Femur (tissue), 1 donor: ENCODE measurements at places on chromosomes 4 and X.

GRCh38 chrX:118980761-118981160 lies 6.3 kb downstream of the LONRF3 start:
- no peak for DNase-seq

DNA sequence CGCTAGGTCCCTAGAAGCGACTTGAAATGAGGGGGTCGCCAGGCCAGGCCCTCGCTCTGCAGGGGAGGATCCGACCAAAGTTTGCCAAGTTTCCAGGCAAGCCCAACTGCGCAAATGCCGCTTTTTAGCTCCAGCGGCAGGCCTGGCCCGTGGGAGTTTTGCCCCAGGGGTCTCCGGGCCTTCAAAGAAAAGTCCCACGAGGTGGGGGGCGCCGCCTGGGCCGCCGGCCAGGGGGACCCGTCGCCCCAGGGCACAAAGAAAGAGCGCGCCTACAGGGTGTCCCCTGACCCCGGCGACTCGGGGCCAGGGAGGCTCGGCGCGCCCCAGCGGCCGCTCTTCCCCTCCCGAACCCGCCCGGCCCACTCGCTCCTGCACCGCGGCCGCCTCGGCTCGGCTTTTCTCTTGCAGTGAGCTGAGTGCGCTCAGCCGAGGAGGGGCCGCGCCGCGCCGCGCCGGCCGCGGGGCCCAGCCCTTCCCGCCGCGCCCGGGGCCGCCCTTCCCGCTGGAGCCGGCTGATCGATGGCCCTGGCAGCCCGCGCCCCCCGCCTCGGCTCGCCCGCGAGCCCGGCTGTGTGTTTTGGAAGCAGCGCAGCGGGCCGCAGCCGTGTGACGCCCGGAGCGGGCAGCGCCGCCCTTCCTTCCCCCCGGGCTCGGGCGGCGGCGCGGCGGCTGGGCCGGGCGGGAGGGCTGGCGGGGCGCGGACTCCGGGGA lies 754 bp upstream of the KLF3 start:
- DNase-seq = peak; percentile 67

GRCh38 chrX:22577181-22577580 lies 304.5 kb downstream of the CBLL2 start:
- DNase-seq = no peak

- no peak for DNase-seq
These were observed 87.0 kb upstream of the FAT1 start for GRCh38 chr4:186810613-186811150.

DNA sequence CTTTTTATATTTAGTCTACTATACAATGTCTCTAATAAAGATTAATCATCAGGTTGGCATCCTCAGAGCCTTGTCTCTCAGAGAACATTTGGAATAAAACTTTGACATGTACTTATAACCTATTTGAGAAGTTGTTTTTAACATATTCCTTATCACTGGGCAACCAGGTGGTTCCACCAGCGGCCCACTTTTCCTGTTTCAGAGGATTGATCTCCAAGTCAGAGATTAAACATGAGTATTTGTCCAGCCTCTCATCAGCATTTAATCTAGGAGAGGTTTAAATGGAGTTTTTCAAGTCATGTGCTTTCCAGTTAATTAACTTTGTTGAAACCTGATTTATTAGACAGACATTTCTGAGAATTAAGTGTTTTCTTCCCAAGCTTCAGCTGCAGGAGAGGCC lies 345.5 kb downstream of the GRXCR1 start:
- DNase-seq = no peak

GRCh38 chr4:2085496-2085901 lies 26.4 kb downstream of the NAT8L start:
- DNase-seq = no peak

- DNase-seq = no peak
These were observed 457.1 kb upstream of the BOD1L1 start for GRCh38 chr4:14084598-14084997.

- DNase-seq = no peak
These were observed 129.3 kb downstream of the BMPR1B start for GRCh38 chr4:94887027-94887426.

GRCh38 chr4:11765849-11766453 lies 337.3 kb upstream of the HS3ST1 start:
- no peak for DNase-seq

DNA sequence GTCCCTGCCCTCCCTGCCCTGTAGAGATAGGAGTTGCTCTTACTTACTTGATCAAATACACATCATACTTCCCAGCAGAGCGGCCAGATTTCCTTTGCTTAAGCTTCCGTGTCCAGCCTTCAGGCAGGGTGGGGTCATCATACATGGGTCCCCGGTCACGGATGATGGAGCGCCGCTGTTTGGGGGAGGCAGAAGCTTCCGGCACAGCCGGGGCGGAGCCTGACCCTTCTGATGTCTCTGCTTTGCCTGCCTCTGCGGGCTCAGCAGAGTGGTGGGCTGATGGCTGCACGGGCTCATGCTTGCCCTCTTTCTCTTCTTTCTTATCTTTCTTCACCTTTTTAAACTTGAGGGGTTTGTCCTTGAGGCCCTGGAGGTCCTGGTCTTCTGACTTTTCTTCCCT lies 12.5 kb upstream of the IRAK1 start:
- no peak for DNase-seq
